Activated CD8-positive, alpha-beta memory T cell treated with anti-CD3 and anti-CD28 coated beads for 1 hour (primary cell): ENCODE measurements at places on chromosomes 12 and 14.

DNA sequence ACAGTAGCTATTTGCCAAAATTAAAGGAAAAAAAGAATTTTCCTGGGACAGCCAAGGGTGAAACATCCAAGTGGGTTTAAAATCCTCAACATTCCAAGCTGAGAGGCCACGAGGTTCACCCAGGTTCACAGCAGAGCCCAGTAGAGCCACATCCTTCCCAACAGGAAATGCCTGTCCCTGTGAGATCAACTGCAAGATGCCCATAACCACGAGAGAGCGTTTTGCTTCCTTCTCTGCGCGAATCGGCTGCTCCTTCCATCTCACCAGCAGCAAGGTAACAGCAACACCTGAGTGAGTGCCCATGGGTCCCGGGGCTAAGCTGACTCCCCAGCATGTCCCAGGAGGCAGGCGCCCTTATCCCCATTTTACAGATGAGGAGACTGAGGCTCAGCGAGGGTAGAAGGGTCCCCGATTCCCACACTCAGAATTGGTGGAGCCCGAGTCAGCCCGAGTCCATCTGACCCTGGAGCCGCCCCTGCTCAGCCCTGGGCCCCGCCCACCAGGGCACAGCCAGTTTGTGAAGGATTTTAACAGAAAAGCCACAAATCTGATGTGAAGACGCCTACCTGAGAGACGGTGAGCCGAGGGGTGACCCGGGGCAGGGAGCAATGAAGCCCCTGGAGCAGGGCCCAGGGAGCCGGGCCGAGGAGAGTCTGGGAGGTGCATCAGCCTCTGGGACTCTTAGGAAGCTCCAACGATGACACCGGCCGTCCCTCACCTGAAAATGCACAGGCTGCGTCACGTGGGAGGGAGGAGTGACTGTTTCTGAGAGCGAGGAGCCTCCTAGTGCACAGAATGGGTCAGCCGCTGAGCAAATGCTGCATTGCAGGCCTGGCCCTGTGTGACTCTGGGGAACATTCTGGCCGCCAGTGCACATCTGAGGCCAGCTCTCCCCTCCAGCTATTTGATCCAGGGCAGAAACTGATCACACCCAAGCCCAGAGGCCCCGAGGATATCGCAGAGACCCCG, 236.9 kb upstream of the SFSWAP start:
- no peak for DNase-seq

DNA sequence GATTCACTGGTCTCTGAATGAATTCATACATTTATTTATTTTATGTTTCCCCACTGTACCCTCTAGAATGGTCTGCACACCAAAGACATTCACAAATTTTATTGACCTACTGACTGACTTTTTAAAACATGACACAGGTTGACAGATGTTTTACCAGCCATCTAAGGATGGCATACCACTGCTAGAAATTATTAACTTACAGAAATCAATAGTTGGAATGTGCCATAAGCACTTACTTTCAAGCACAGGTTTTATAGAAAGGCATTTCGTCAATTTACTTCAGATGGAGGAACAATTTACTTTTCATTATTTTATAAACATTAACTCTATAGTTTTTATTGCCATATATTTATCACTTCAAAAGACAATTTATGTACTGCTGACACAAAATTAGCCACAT, 448.7 kb upstream of the FBXO33 start:
- no peak for DNase-seq

DNA sequence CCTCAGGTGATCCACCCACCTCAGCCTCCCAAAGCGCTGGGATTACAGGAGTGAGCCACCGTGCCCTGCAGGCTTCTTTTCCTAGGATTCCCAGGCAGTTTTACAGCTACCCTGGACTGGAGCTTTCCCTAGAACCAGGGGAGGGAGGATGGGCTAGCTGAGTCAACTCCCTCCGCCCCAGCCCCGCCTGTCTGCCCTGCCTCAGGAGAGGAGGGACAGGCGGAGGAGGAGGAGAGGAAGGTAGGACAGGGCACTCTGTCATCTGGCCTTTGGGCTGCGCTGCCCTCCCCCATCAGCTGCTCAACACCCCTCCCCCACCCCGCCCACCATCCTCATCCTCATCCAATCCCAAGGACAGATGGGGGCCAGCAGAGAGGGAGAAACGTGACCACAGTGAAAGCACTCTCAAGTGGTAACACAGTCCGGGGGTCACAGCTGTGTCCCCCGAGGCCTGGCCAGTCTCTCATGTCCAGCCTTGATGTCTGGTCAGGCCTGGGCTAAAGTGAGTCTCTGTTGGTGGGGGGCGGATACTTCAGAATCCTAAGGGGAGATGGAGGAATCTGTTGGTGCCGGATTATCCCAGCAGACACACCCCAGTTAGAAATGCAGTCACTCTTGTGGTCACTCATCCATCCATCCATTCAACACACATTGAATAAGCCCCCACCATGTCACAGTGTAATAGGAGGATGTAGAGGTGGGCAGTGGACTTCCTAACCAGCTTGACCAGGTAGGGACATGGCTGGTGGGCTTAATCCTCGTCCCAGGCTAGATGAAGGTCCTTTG, 12.3 kb downstream of the FIGNL2 start:
- DNase-seq, result no peak

GRCh38 chr12:27198036-27198435, 46.0 kb upstream of the STK38L start:
- DNase-seq, result no peak

- DNase-seq, result no peak
These were observed 1470.7 kb downstream of the AACS start for GRCh38 chr12:126535971-126536370.

GRCh38 chr12:61857968-61858367, 402.2 kb upstream of the USP15 start:
- no peak for DNase-seq

DNA sequence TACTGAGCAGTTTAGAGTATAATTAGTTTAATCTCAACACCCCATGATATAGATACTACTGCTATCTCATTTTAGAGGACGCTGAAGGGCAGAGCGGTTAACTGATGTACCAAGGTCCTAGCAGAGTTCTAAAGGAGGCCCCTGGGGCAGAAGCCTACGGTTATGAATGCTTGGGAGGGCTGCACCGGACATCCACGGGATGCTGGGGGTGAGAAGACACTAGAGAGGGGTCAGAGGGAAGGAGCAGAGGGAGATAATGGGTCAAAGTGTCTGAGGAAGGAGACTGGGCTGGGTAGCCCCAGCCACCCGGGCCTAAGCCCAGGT, 1.6 kb upstream of the ACTR6 start:
- DNase-seq, result no peak

- no peak for DNase-seq
These were observed 266.3 kb downstream of the GLT1D1 start for GRCh38 chr12:129119537-129119936.

DNA sequence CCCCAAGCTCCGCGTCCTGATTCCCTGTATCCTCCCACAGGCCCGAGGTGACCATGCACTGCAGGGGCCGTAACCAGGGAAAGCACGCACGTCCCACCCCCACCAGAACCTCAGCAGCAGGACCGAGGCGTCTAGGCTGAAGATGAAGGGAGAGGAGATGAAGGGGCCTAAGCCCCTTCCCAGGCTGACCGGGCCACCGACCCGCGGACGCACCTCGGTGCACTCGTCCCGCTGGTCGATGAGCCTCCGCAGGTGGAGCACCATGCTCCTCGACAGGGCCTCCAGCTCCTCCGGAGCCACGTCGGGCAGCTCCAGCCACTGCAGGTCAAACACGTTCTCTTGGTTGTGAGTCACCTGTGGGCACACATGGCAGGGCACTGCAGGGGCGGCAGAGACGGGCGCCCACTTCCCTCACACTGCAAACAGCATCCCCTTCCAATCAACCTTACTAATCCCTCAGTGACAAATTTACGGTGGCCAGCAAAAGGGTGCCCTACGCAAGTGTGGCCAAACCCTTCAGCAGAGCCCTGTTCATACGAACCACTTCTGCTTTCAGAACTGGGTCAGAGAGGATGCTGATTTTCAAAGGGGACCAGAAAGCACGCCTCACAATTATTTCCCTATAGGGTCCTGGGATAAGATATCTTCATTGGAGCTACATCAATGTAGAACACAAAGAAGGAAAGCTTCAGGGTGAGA, 77.8 kb downstream of the CCDC88C start:
- no peak for DNase-seq

DNA sequence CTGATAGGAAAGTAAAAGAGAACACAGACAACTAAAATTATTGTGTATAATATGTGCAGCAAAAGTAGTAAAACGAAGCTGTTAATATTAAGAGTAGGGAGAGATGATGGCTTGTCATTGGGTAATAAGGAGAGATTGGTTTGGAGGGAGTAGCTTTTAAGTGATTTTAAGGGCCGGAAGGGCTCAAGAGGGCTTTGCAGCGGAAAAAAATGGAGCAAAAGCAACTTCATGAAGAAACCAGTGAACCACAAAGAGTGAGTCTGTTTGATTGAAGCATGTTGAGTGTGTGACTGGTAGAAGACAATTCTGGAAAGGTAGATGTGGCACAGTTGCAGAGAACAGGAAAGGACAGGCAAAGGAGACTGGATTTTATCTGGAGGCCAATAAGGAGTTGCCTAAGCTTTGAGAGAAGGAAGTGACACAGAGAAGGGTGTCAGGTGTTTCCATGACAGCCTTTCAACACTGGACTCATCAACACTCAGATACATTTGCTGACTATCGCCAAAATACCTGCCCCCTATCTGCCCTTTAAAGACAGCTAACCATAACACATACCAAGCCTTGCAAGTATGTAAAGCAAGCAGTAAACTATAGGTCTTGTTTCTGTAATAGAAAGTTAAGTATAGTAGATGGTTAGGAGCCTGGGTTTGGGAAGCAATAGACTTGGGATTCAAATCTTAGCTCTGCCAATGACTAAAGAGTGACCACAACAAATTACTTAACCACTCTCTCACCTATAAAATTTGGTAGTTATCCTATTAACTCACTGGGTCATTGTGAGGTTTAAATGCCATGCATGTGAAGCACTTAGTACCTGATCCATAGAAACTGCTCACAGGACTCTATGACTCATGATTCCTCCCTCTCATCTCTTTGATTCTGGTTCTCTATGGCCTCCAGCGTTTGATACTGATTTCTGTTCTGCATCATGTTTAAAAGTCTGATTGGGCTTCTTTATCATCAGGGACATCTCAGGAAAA, 117.3 kb upstream of the LMNTD1 start:
- DNase-seq, result no peak

GRCh38 chr12:83256562-83256961, 569.9 kb downstream of the TMTC2 start:
- no peak for DNase-seq

DNA sequence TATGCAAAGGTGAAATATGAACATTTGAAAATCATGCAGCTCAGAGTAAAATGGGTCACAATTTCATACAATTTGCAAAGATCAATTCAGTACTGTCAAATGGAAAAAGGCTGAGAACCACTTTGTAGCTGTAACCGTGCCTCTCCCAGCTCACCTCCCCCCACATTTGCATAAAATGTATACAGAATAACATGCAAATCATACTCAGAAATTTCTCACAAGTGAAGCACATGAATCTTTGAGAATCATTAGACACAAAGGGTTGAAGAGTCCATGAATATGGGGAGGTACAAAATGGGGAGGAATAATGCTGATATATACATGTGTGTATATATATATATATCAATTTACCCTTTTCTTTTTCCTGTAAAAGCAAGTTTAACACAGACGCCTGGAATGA, 162.1 kb downstream of the APAF1 start:
- DNase-seq, result no peak

- no peak for DNase-seq
These were observed 52.8 kb downstream of the SLCO1B1 start for GRCh38 chr12:21183721-21184275.

GRCh38 chr12:70190262-70191010, 52.8 kb upstream of the CNOT2 start:
- DNase-seq, result no peak

DNA sequence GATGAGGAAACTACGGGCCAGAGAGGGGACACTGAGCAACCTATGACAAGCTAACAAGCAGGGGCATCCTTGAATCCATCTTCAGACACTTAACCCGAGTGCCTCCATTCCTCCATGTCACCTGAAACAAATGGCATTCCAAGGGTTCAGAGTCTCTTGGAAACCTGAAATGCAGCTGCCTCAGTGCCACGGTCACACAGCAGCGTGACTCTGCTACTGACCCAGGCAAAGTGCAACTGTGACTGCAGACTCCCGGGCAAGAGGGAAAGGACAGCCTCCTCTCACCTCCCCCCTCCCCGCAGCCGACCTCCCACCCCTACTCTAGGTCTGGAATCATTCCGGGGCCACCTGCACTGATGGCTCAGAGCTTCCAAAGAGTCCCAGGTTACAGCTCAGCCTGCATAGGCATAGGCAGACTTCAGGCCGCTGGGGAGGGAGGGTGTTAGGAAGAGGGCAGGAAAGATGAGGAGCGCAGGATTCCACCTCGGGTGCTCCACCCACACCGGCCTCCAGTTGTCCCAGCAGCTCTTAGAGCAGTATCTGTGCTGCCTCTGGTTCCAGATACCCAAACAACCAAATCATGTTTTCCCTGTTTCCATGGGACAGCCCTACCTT, 53.2 kb downstream of the KCNK10 start:
- DNase-seq, result no peak

- no peak for DNase-seq
These were observed 16.9 kb downstream of the CCDC88C start for GRCh38 chr14:91400696-91401095.

GRCh38 chr14:105163040-105163742, 5.4 kb downstream of the JAG2 start:
- no peak for DNase-seq

DNA sequence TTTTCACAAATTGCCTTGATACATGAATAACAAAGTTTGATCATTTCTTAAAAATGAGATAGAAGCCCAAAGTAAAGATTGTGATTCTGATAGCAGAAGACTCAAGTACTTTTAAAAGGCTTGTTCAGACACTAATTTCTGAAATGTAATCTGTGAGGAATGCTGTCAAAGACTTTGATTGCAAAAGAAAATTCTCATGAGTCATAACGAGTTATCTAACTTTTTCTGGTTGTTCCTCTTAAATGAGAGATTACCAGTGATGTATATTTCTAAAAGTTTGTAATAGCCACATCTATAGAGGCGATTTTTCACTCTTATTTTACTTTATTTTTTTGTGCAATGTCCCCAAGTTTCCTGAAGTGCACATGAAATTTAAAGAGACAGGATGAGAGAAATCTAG, 7.0 kb downstream of the PYGL start:
- no peak for DNase-seq

DNA sequence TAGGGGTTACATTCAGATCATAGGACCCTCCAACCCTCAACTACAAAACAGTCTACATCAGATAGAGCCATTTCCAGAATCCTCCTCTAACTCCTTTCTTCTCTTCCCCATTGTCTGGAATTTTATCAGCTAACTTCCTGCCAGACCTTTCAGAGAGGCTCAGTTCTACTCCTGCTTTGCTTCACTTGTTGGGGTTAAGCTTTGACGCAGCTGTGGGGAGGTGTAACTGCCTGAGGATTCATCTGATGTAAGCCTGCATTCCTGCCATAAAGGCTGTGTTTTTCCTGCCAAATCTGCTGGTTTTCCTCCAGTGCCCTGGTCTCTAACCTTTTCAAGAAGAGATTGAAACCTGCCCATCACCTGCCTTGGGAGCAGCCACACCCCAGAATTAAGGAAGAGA, 16.9 kb downstream of the DHRS2 start:
- DNase-seq, result no peak

DNA sequence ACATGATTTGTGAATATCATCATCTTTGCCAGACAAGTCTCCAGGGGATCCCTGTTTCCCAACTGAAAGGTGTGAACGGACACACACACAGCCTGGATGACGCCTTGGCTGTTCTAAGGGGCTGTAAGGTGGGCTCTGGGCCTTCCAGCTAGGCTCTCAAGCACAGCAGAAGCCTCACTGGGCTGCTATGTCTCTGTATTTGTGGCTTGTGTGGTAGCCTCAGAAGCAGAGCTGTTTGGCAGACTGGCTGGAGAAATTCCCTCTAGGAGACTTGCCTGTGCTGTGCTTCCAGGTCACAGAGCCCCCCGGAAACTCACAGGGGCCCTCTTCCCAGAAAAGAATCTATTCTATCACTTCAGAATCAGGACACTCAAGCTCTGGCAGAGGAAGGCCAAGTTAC, 21.4 kb downstream of the OTUB2 start:
- no peak for DNase-seq
